Bronchial epithelial cell (primary cell): ENCODE measurements at places on chromosomes 1 and 21.

GRCh38 chr1:23664837-23665795, 26.5 kb upstream of the RPL11 start:
- peak; percentile 22 for DNase-seq

DNA sequence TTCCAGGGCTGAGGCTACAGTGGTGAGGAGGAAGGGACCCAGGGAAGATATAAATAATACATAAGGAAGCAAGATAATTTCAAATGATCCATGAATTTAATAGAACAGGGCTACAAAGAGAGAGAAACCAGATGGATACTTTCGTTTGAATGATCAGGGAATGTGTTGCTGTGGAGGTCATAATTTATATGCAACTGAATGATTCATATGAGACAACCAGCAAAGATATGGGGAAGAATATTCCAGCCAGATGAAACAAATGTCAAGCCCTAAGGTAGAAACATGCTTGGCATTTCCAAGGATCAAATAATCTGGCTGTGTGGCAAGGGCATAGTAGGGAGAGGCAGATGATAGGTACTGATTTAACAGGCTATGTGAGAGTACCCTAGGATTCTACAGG, 84.8 kb upstream of the ZC3H11B start:
- no peak for DNase-seq

GRCh38 chr1:15236321-15236721, 10.7 kb upstream of the FHAD1 start:
- no peak for DNase-seq

DNA sequence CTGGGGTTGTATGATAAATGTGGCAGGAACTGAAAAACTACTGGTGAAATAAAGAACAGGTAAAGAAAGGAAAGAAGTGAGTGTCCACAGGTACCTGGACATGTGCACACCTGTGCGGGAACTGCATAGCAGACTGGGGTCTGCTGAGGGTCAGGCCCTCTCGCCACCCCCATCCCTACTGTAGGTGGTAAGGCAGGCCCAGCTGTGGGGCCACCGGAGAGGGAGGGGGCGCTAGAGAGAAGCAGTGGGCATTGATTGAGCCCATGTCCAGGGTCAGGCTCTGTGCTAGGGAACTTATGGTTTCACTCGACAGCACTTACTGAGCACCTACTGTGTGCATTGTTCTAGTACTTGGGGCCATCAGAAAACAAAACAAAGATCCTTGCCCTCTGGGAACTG, 400.5 kb downstream of the MATN1 start:
- DNase-seq = no peak

DNA sequence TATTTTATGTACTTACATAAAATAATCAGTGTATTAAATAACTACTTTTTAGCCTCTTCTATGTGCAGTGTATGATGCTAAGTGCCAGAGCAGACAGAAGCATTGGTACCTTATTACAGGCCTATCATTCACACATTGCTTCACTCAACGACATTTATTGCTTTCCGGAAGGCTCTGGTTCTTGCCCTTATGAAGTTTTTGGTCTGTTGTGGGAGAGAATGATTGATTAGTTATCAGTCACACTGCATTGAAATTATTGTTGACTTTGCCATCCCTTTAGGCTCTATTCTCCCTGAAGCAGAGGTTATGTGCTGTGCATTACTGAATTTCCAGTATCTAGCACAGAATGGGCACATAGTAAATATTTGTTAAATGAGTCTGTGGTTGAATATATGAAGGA, 178.0 kb downstream of the HHAT start:
- no peak for DNase-seq

- DNase-seq = peak; percentile 11
These were observed 26.6 kb downstream of the SLX9 start for GRCh38 chr21:44966135-44967081.

DNA sequence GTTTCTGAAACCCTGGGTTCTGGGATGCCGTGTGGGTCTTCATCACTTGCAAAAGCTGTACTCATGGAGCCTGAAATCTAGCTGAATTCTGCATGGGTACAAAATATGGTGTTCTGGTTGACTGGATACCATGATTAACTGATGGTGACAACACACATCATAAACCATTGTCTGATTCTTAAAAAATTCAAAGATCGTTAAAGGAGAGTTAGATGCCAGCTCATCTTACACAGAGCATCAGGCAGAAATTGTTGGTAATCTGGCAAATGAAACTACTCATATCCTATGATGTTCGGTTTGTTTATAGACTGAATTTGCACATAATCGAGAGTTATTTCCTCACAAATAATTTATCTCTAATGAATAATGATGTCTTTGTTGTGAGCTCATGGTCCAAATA, 218.1 kb upstream of the PKN2 start:
- DNase-seq = no peak

GRCh38 chr1:206944703-206945102, 1.6 kb downstream of the PIGR start:
- no peak for DNase-seq

GRCh38 chr21:28754127-28754611, 238.5 kb downstream of the LTN1 start:
- no peak for DNase-seq

DNA sequence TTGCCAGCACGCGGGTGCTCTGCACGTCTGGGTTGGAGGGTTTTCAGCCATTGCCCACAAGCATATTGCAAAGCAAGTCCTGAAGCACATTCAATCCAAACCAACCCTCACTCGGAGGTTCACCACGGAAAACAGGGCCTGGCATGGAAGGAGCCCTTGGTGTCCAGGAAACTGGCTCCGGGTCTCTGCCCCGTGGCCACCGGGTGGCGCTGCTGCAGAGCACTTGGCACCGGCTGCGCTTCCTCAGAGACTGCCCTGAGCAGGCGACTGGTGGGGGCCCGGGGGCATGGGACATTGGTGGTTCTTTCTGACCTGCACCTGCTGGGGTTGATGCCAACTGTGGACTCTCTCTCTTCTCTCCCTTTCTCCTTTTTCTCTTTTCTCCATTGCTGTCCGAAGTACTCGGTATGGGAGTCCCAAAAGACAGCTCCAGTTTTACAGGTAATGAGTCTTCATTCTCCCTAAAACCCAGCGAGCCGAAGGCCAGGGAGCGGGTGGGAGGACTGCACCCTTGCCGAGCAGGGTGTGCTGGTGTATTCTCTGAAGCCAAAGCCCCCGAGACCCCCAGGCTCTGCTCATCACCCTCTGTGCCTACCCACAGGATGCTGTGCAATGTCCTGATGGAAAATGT, 4.1 kb upstream of the KCNAB2 start:
- DNase-seq = no peak

DNA sequence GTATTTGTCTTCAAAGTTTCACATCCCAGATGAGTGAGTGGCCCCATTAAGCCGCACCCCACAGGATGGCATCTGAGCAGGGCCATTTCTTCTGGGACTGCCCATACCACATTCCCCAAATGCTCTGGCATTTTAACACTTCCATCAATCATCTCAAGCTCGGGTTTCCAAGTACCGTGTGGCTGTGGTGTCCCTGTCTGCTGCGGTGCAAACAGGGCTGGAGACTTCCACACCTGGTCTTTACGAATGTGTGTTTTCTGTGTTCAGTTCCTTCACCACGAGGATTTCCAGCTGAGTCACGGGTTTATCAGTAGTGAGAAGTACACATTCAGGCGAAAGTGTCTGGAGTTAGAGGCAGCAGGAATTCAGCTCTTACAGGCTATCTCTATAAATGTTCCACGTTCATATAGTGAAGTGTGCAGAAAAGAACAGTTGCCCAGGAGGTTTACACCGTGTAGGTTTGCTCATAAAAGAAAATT, 195.2 kb downstream of the RHOU start:
- peak; percentile 13 for DNase-seq

GRCh38 chr1:218852527-218852926, 321.2 kb upstream of the LYPLAL1 start:
- no peak for DNase-seq

- no peak for DNase-seq
These were observed 96.4 kb downstream of the SYF2 start for GRCh38 chr1:25135909-25136308.

DNA sequence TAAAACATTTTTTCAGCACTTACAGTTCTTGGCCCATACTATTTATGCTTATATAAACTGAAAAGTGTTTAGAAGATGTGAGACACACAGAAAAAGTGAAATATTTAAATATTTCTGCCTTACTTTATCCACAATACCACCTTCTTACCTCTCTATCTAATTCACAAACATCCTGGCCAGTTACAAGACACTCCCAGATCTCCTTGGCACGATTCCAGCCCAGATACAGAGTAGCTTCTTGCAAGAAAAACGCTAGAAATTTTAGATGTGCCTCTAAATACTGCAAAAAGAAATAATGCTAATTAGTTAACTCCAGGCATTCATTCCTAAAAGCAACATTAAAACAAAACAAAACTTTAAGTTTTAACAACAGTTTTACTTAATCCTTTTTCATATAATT, 68.4 kb downstream of the USP24 start:
- DNase-seq = no peak

DNA sequence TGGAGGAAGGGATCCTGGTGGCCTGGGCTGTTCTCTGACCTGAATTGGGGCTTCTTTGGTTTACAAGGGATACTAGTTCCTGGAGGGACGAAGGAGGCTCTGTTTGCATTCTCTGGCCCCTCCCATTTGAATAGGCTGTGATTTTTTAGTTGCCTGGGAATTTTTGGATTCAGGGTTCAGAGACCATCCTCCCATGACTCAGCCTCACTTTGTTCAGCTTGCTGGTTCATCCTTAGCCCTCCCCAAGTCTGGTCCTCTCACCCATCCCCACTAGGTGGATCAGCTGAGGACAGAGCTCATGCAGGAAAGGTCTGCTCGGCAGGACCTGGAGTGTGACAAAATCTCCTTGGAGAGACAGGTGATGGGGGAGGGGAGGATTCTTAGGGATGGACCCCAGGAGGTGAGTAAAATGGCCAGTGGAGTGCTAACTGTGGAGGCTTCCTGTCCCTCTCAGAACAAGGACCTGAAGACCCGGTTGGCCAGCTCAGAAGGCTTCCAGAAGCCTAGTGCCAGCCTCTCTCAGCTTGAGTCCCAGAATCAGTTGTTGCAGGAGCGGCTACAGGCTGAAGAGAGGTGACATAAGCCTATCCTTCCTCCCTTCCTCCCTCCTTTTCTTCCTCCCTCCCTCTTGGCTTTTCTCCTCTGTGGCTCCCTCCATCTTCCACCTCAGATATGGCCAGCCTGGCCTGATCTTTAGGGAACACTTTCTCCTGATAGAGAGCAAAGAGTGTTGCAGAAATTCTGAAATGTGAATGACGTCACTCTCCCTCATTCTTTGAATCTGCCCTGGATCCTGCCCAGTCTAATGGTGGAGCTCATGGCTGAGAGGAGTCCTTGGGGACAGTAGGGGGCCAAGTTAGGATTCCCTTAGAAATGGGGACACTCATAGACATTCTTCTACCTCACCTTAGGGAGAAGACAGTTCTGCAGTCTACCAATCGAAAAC, 4.5 kb upstream of the TUFT1 start:
- DNase-seq = no peak

- DNase-seq = no peak
These were observed 37.4 kb upstream of the CASZ1 start for GRCh38 chr1:10833630-10834557.

- DNase-seq = no peak
These were observed 179.5 kb upstream of the VAMP3 start for GRCh38 chr1:7591565-7591964.

GRCh38 chr1:59972216-59972927, 45.8 kb upstream of the CYP2J2 start:
- DNase-seq = no peak

GRCh38 chr1:23178414-23178813, 9.8 kb upstream of the LUZP1 start:
- no peak for DNase-seq

GRCh38 chr21:33386222-33386784, 16.9 kb upstream of the IFNGR2 start:
- no peak for DNase-seq

DNA sequence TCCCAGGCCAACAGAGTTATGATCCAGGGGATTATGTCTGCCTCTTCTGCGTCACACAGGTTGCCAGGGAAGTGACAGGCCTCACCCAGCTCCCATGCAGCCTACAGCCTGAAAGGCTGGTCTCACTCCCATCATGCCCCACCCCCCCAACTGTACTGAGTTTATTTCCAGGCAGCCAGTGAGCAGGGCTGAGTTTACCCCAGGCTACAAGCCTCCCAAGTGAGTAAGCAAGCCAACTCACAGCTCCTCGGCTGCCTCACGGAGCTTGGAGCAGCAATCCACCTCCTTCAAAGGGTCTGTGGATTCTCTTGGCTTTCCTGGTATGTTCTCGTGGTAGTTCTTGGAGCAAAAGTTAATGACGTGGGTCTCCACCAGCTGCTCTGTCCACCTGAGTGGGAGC, 1147.6 kb upstream of the ADGRL4 start:
- DNase-seq = peak; percentile 9

- DNase-seq = no peak
These were observed 53.4 kb upstream of the RPL11 start for GRCh38 chr1:23638188-23638619.

DNA sequence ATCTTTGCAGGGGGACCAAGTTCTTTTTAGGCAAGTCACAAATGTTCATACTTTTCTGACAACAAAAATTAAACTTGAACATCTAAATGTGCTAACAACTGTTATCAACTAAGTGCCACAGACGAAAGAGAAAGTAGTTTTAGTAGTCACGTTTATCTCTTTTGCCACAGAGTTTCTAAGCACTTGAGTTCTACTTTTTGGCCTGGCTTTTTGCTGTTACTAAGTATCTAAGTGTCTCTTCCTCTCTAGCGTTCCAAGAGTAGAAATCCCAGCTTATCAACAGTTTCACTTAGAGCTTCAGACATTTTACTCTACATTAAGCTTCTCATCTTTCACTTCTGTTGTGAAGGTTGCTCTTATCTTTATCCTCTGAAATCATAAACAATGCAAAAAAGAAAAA, 34.2 kb downstream of the GATAD2B start:
- DNase-seq = no peak

DNA sequence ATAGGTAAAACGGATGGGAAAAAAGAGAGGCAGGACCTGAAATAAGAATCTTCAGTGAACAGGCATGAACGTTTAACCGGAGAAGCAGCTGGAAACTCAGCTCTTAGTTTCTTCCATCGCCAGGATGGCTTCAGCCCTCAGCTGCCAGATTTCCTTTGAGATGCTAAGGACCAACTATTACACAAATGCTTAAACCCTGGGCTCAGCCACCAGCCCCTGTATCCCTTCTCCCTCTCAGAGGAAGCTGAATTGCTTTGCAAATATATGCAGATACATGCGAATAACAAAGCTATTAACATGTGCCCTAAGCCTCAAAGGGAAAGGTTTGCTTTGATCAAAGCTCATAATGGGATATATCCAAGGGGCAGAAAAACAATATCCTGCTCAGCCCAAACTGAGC, 515.1 kb downstream of the OMA1 start:
- DNase-seq = no peak

- DNase-seq = no peak
These were observed 204.8 kb downstream of the SETD4 start for GRCh38 chr21:35855484-35855883.

GRCh38 chr1:199832451-199832850, 195.1 kb upstream of the NR5A2 start:
- no peak for DNase-seq

- DNase-seq = no peak
These were observed 467.4 kb downstream of the COL11A1 start for GRCh38 chr1:102640872-102641271.

- peak; percentile 82 for DNase-seq
These were observed 162.3 kb downstream of the PSMG1 start for GRCh38 chr21:39020751-39021477.
